Renal cortex interstitium (tissue), 15 donors: ENCODE measurements at places on chromosomes 2 and 18. TPM values are rescaled to one million over a fixed set of nuclear protein-coding genes. Genes with fewer than 3 reads are reported as not detected.

CD302 gene
- 13.4 TPM for polyA plus RNA-seq

SLC9A2 gene
- 7.5 TPM for polyA plus RNA-seq

DNA sequence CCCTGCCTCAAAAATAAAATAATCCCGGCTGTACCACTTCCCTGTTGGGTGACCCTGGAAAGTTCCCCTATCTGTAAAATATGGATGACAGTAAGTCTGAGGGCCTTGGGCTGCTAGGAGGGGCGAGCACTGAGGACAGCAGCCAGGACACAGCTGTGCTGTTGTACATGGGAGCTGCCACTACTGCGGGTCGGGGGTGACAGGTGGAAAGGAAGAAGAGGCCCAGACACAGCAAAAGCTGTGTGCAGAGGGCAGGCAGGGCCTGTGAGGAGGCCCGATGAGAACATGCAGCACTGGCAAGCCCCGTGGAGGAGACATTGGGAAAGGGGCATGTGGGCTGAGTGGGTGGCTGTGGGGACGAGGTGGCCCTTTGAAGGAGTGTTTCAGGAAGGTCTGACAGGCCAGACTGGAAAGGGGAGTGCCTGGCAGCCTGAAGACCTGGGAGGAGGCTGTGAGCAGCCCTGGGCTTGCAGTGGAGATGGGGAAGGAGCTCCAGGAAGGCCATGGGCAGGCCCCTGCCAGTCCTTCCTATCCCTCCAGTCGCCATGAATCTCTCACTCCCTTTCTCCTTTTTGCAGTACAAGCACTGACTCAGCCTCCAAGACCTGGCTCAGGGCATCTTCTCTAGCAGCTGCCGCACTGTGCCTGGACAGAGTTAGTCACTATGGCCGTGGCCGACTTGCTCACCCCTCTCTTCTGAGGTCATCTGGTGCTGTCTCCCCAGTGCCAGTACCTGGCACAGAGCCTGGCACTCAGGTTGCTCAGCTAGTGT lies 28.9 kb upstream of the SEMA4C start:
- no peak for DNase-seq

RDH14 gene
- 42.2 TPM for polyA plus RNA-seq

GRCh38 chr18:3255611-3256165 lies 6.2 kb upstream of the MYL12B start:
- no peak for DNase-seq

- DNase-seq = peak; percentile 41
Observed at GRCh38 chr2:235594041-235594440, 100.2 kb downstream of the AGAP1 start.

GRCh38 chr2:137927846-137928245 lies 36.4 kb upstream of the HNMT start:
- no peak for DNase-seq

ACOXL gene
- polyA plus RNA-seq = 0.83 TPM

HOXD13 gene
- polyA plus RNA-seq = 0.17 TPM

DNA sequence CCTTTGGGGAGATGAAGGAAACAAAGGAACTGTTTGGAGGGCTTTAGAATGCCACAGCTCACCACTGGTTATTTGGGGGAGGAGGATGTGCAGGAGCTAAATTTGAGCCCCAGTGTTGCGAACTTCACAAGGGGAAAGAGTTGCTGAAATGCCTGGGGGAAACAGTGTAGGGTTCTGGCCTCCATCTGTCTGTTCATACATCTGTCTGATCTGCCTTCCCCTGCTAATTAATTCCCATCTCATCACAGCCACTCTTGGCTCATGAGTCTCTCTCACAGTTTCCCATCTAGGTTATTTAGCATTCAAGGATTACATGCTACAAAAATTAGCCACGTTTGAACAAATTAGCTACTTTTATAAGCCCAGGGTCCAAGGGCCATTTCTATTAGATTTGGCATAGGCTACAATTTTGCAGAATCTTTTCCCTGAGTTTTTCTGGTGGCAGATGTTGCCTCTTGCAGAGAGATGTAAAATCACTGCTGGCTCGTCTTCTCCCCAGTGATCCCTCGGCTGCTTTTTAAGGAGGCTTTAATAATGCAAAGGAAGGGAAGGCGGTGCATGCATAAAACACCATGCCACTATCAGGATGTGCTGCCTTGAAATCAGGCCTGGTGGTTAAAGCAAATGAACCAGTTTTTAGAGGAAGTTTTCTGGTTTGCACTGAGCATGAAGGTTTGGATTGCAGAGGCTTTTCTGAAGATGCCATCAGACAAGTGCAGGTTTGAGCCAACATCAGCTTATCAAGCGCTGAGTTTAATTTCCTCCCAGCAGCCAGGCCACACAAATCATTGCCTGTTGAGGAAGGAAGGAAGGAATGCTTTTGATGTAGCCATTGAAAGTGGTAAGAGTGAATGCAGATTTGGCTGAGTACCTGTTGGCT lies 35.0 kb downstream of the ADD2 start:
- DNase-seq = peak; percentile 3

MBD1 gene
- polyA plus RNA-seq = 70.8 TPM
